ENCODE measurements at places on chromosomes 4 and X.

DNA sequence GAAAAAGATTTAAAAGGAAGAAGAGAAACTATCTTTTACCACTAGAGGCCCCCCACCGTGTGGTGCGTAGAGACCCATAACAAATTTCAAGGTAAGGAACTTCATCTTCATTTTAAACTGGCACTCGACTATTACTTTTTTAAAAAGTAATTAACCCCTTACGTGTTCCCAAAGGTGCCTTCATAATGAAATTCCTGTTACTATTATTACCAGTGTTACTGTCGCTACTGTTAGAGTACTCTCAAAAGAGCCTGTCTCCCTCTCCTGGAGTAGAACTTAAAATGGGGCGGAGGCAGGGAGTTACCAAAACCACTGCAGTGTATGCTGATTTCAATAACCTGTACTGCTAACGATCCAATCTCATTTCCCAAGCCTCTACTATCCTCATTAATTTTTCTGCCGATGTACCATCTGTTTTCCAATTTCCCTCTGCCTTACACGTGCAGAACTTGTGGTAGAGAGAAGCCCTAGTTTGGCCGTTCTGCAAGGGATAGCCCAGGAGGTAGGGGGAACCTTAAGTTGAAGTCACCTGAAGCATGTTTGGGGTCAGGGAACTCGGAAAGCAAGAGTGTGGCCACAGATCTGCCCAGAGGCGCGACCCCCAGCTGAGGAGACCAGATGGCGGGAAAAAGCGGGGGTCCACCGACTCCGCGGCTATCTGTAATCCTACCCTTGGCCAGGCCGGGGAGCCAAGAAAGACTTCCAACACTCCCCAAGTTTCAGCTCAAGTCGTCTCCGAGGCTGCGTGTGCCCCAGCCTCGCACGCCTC is 720 bp upstream of the STK26 start:
- peak; percentile 23 for DNase-seq

- DNase-seq = no peak
Measured at GRCh38 chrX:6468706-6469105, 66.2 kb downstream of the VCX3A start.

DNA sequence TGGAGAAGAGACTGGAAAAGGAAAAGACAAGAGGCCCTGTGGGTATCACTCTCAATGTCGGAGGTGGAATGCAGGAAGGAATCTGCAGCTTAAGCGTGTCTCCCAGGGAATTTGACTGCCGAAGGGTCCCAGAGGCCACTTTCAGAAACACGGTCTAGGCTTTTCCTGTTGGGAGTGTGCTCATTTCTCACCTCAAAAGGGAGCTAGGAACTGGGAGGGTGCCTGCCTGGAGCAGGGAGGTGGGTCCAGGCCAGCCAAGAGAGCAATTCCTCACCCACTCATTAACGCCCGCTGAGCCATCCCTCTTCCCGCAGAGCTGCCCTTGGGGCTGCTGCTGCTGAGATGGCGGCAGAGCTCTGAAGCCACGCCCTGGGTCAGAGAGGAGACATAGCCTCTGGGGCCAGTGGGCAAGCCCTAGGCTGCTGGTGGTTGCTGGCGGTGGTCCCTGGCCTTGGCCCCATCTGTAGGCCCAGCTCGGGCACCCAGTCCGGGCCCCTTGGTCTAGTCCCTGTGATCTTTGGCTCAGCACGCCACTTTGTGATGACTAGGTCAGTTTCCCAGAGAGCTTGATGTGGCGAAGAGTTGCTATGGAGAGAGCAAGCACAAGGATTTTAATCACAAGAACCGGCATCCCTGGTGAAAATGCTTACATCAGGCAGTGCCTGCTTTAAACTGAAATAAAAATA is 4.1 kb downstream of the ZNF185 start:
- no peak for DNase-seq

DNA sequence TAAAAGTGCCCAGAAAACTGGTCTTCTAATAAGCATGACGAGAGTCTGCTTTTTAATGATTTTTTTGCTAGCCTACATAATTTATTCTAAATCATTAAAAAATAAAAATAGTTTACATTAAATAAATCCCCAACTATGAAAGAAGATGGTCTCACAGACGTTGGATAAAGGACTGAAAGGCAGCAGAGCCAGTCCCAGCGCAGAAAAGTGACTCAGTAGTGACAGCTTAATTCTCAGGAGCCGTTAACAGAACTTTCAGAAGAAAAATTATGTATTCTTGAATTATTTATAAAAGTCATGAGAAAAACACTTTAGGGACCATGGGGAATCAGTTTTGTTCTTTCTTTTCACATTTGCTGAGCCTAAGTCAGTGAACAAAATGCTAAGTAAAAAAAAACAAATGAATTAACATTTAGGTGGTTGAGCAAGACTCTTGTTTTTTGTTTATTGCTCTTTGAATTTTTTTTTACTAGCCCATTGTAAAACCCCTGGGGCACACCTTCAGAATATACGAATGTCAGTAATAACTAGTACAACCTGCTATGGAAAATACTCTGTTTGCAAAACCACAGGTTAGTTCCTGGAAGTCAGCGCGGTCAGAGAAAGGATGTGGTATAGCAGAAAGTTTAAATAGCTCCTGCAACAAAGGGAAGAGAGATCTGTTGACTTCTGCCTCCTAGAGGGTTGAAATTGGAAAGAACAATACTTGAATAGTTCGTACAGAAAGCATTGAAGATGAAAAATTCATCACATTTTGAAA is 50.4 kb upstream of the CCDC160 start:
- DNase-seq = peak; percentile 86

- DNase-seq = no peak
Measured at GRCh38 chr4:130808492-130808891, 1712.5 kb downstream of the C4orf33 start.

GRCh38 chr4:111283066-111283677 is 660.3 kb upstream of the PITX2 start:
- DNase-seq = peak; percentile 59

DNA sequence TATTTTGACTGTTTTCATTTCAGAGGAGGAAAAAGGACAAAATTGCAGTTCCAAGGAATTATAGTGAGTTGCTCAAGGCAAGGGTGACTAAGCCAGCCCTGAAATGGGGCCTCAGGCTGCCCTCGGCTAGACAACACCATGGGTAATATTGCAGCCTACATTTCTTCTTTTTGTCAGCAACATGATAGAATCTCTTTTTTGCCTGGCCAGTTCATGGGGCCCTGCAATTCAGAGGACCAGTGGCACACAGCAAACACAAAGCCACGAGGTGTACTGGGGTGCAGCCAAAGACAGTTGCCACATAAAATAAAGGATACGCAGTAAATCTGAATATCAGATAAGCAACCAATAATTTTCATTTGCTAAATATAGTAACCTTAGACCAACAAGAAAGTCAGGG is 41.8 kb downstream of the RBM47 start:
- DNase-seq = no peak

- DNase-seq = no peak
Measured at GRCh38 chr4:139806929-139807328, 141.3 kb downstream of the MGST2 start.

Measured in activated CD4-positive, alpha-beta T cell treated with anti-CD3 and anti-CD28 coated beads, Interleukin-2, amount 50 U/mL, for 16 hours (primary cell).